Activated T-cell treated with anti-CD3 and anti-CD28 coated beads for 48 hours (primary cell): ENCODE measurements at places on chromosomes 2 and 18.

DNA sequence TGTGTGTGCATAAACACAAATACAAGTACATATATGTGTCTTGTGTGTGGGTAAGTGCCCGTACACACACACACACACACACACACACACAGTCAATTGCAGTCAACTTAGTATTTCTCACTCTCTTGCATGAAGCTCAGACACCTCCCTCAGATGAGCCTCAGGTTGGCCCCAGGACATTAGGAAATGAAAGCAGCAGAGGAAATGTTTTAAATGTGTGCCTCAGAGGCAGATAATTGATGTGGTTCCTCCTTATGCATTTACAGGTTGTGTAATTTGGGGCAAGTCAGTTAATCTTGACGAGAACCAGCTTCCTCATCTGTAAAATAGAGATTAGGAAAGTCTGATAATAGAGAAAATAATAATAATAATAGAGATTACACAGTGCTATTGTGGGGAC, 814.0 kb upstream of the ID2 start:
- no peak for DNase-seq

GRCh38 chr2:54680397-54681041, 42.9 kb upstream of the EML6 start:
- DNase-seq, result peak; percentile 18

DNA sequence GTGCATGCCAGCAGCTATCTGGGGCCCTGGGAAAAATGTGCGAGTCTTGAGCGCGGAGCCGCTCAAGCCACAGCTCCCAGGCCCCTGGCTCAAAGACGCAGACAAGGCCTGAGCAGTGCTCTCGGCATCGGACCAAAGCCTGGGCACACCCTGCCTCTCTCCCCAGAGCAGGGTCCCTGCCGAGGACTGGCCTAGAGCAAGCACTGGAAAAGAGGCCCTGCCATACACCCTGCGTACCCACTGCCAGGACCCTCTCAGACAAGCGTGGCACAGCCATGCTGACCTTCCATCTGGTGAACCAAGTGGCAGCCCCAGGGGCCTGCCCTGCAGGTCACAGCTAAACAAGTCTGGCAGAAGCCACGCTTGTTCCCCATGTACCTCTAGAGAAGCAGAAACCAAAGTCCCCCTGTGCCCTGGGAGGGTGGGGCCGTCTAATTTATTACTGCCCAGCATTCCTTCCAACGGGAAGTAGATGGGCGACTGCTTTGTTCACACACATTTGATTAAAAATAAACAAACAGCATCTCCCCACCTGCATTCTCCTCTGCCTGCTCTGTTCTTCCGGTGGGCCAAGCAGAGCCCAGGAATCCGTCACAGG, 14.0 kb downstream of the STK25 start:
- no peak for DNase-seq

GRCh38 chr18:43961722-43962121, 684.4 kb upstream of the SYT4 start:
- DNase-seq, result no peak

DNA sequence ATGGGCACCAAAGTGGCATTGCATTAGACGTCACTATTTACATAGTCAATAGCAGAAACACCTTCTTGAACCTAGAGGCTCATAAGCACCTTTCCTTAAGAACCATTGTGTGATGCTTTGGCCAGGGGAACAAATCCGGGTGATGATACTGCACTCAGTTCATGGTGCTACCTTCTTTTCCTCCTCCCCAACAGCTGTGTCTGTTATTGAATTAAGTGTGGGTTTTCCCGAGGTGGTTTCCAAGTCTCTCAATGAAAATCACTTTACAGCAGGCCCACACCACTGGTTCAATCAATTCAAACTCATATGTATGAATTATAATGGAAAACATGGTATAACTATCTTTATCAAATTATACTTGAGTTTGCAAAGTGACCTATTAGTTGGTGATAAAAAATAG, 9.3 kb upstream of the EFEMP1 start:
- no peak for DNase-seq

DNA sequence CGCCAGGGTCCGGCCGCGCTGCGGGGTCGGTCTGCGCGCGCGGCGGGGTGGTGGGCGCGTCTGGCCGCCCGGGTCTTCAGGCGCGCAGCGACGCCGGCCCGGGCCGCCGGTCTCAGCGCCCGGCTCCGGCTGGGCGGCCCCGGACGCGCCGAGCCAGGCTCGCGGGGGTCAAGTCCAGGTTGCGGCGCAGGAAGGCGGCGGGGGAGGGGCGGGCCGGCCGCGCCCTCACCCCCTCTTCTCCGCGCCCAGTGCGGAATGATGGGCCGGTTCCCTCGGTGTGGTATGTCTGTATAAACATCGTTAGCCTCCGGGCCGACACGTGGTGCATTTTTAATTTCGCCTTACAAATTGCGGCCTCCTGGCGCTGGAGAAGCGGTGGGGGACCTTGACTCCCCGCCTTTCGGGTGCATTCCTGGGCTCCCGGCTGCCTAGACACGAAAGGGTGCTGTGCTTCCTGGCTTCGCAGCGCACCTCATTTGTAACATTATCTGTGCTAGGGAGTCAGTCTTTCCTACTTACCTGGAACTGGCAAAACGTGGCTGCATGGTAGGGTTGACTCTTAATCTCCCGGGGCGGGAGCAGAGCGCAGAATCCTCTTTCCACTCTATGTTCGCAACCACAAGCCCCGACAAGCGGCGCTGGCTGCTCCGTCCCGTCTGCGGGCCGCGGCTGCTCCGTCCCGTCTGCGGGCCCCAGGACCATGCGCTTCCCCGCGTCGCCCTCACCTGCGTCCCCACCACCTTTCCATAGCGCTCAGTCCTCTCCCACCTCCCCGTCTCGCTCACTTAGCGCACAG, 69.0 kb downstream of the CTAGE1 start:
- no peak for DNase-seq

- no peak for DNase-seq
Observed at GRCh38 chr2:115190459-115190858, 748.0 kb downstream of the DPP10 start.

- DNase-seq, result no peak
Observed at GRCh38 chr2:63866009-63866709, 24.5 kb downstream of the UGP2 start.

DNA sequence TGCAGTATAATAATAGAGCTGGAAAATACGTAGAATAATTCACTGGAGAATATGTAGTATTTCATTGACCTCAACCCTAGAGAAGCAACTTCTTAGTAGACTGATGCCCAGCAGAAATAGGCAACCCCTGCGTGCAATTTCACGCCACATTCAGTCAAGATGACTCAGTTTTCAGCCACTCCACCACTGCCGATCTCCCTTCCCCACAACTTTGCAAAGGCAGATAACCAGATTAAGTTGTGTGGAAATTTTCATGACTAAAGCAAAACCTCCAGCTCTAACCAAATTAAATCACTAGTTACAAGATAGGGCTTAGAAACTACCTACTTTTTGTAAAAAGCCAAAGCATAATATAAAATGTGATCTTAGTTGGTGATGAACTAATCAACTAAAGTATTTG, 63.3 kb upstream of the STK17B start:
- peak; percentile 57 for DNase-seq

DNA sequence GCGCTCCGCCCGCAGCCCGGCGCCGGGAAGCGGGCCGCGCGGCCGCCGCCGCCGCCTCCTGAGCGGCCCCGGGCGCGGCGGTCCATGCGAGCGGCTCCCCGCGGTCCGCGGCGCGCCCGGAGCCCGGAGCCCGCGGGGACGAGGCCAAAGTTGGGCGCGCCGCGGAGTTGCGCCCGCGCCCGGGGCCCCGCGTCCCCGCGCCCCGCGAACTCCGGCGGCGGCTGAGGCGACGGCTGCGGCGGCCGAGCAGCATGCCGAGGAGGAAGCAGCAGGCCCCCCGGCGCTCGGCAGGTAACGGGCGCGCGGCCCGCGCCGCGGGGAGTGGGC, 992 bp downstream of the TSHZ1 start:
- no peak for DNase-seq

DNA sequence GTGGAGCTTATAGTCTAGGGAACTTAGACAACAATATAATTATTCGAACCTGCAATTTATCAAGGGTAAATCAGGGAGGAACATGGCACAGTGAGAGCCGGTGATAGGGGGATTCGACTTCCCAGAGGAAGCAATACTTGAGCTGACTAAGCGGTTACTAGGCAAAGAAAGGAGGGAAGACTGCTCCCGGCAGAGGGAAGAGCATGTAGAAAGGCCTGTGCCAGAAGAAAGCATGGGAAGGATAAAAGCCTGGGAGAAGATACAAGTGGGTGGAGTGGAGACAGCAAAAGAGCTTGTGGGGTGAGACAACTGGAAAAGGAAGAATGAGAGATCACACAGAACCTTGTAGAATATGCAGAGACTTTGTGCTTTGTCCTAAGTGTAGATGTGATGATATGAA, 93.3 kb downstream of the MARCHF4 start:
- no peak for DNase-seq

GRCh38 chr2:23285091-23285800, 99.7 kb upstream of the KLHL29 start:
- DNase-seq, result no peak

- no peak for DNase-seq
Observed at GRCh38 chr2:190875891-190876290, 4.7 kb upstream of the GLS start.

GRCh38 chr2:197165020-197165419, 145.6 kb downstream of the ANKRD44 start:
- DNase-seq, result no peak
